Uterine smooth muscle cell (primary cell): ENCODE measurements at places on chromosomes 2 and 18. TPM values are rescaled to one million over a fixed set of nuclear protein-coding genes. Genes with fewer than 3 reads are reported as not detected.

C2orf92 gene
- total RNA-seq, result 2.0 and 2.5 TPM in 2 replicates

ZNF521 gene
- 33.6 and 36.4 TPM in 2 replicates for total RNA-seq

CENPA gene
- 7.7 and 32.9 TPM in 2 replicates for total RNA-seq

SERPINB3 gene
- total RNA-seq, result not detected in 2 replicates

CCT7 gene
- total RNA-seq, result 421 and 604 TPM in 2 replicates

ACAA2 gene
- 10.2 and 19.5 TPM in 2 replicates for total RNA-seq
